Stimulated activated CD8-positive, alpha-beta memory T cell treated with anti-CD3 and anti-CD28 coated beads, Interleukin-7, amount 100 ng/mL, for 1 hour (primary cell): ENCODE measurements at places on chromosomes 16 and 17.

GRCh38 chr17:81291662-81292061 is 3.4 kb downstream of the SLC38A10 start:
- peak; percentile 35 for DNase-seq

GRCh38 chr16:23195366-23195978 is 12.9 kb downstream of the SCNN1G start:
- DNase-seq = no peak

DNA sequence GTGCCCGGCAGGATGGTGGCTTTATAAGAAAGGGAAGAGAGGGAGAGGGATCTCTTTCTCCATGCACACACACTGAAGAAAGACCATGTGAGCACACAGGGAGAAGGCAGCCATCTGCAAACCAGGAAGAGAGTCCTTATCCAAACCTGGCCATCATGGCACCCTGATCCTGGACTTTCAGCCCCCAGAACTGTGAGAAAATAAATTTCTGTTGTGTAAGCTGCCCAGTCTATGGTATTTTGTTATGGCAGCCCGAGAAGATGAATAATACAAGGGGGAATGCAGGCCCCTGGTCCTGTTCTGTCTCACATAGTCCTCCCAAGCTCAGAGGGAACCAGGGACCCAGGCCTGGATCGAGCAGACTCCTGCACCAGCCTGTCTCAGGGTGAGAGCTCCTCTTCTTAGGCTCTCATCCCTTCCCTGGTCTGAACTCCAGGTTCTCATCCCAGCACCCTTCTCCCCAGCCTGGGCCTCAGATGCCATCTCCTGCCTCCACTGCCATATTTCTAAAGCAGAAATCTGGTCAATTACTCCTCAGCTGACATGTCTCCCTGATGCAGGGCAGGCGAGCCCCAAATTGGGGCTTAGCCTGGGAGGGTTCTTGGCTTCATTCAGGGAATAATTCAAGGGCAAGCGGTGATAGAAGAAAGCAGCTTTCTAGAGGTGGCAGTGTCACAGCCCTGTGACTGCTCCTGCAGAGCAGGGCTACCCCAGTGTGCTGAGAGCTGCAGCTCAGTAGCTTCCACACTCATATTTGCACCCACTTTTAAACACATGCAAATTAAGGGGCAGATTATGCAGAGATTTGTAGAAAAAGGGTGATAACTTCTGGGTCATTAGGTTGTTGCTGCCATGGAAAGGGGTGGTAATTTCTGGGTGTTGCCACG is 28.8 kb downstream of the IGFBP4 start:
- DNase-seq = no peak

- DNase-seq = no peak
These were observed 12.6 kb downstream of the MAP2K3 start for GRCh38 chr17:21297026-21297520.

DNA sequence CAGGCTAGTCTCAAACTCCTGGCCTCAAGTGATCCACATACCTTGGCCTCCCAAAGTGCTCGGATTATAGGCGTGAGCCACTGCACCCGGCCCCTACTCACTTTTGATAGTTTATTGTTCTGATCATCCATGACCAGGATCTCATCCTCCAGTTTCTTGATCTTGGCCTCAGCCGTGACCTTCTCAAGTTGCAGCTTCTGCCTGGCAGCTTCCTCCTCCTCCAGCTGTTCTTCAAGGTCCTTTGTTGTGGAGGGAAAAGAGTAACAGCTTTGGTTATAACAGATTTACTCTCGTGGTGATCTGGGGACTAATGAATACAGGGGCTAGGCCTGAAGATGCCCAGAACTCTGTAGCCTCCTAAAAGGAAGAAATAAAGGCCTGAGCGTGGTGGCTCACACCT is 89.9 kb downstream of the NDE1 start:
- DNase-seq = no peak

GRCh38 chr16:71537643-71538042 is 11.4 kb downstream of the CHST4 start:
- DNase-seq = no peak

- no peak for DNase-seq
These were observed 214.6 kb downstream of the CCDC182 start for GRCh38 chr17:57530508-57530907.

GRCh38 chr17:82963104-82963950 is 116.1 kb upstream of the METRNL start:
- no peak for DNase-seq

DNA sequence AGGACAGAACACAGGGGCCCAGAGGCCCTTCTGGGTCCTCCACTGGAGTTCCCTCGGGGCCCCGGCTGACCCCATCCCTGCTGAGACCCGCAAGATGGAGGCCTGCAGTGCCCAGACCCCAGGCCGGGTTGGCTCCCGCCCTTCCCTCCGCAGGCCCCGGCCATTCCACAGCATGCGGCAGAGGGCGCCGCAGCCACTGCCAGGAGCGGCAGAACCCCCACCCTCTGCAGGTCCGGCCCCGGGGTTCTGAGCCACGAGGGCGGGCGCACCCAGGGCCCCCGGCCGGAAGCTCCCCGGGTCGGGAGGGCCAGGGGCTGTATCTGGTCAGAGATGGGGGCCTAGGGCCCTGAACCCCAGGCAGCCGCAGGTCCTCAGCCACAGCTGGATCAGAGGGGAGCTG is 2.4 kb upstream of the PERCC1 start:
- DNase-seq = no peak

- no peak for DNase-seq
These were observed 178.7 kb downstream of the SNX29 start for GRCh38 chr16:12155235-12155634.

DNA sequence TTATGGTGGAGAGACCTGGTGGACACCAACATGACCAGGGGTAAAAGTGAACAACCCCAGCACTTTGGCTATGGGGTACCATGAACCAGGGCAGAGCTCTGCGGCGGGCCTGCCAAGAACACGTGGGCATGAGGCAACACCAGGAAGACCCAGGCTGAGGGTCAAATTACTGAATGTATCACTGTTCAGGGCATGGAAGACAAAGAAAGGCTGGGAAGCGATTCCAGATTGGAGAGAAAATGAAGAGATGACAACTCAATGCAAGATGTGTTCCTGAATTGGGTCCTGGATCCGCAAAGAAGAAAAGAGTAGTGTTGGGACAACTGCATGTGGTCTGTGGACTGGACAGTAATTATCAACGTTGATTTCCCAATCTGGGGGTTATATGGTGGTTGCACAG is 19.8 kb downstream of the SPHK1 start:
- no peak for DNase-seq

GRCh38 chr17:28370035-28370743 is at the start of gene VTN:
TSS of gene VTN (minus strand) at chr17:28370307. CDS start at chr17:28370203, 104 bp downstream.
- no peak for DNase-seq

DNA sequence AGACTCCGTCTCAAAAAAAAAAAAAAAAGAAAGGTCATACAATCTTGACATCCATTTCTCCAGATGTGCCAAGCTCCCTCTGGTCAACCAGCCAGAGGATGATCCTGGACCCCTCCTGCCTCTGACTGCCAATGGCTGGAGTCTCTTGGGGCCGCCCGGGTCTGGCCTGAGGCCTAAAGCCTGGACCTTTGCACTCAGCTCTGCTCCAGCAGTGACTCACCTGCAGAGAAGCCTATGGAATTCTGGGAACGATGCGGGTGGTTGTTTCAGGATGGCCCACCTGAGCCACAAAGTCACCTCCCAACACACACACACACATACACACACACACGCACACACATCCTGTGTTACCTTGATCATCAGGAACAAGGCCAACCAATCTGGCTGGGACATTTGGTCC is 64.0 kb upstream of the DNAH17 start:
- no peak for DNase-seq

GRCh38 chr17:7885367-7886226 is 3.0 kb upstream of the CHD3 start:
- DNase-seq = peak; percentile 11

DNA sequence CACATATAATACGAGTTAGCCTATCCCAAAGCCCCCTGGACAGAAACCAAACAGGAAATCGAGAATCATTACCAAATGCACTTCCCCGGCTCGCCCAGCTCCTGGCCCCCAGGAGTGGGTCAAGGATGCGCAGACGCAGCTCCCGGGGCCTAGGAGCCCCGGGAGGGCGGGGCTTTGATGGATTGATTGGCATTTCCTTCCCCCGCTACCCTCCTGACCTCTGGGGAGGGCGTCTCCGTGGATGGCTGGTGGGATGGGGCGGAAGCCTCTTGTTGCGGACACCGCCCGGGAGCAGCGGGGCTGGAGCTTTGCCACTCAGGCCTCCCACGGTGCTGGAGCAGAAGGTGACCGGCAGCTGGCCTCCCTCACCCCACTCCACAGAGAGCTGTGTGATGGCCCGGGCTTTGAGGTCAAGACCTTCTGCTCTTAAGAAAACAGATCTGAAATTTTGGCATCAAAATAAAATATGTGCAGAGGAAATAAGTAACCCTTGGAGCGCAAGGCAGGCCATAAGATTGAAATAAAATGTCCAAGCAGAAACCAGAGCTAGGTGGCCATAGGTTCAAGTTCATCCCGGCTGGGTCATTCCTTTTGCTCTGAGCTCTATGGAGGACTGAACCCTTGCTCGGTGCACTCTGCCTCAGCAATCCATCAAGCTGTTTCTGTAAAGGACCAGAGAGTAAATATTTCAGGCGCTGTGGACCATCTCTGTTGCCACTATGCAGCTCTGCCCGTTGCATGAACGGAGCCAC is 262.3 kb downstream of the SOX9 start:
- DNase-seq = no peak

- DNase-seq = no peak
These were observed 6.6 kb upstream of the JUP start for GRCh38 chr17:41792845-41793783.

GRCh38 chr17:15469260-15469659 is 1.8 kb upstream of the CDRT4 start:
- no peak for DNase-seq

DNA sequence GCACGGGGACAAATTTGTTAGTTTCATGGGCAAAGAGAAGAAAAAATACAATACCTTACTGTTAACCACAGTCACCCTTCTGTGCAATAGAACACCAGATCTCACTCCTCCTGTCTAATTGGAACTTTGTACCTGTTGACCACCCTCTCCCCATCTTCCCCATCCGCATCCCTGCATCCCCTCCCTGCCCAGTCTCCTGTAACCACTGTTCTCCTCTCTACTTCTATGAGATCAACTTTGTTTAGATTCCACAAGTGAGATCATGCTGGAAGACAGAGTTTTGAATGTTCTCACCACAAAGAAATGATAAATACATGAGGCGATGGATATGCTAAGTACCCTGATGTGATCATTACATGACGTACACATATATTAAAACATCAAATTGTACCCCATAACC is 47.7 kb downstream of the CLEC16A start:
- DNase-seq = no peak

DNA sequence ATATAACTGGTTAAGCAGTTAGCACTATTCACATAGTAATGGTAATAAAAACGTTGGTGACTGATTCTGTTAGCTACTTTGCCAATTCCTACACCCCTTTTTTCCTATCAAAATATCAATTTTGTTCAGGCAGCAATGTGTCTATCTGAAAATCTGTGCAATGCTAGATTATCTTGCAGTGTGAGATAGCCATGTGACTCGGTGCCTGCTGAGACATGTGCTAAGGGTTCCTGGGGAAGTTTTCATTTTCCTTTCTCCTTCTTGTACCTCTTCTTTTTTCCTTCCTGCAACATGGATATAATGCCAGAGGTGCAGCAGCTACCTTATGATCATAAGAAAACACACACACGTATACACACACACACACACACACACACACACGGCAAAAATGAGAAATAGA is 100.5 kb upstream of the SHISA6 start:
- no peak for DNase-seq

- DNase-seq = no peak
These were observed 35.2 kb downstream of the USP7 start for GRCh38 chr16:8928467-8928957.

DNA sequence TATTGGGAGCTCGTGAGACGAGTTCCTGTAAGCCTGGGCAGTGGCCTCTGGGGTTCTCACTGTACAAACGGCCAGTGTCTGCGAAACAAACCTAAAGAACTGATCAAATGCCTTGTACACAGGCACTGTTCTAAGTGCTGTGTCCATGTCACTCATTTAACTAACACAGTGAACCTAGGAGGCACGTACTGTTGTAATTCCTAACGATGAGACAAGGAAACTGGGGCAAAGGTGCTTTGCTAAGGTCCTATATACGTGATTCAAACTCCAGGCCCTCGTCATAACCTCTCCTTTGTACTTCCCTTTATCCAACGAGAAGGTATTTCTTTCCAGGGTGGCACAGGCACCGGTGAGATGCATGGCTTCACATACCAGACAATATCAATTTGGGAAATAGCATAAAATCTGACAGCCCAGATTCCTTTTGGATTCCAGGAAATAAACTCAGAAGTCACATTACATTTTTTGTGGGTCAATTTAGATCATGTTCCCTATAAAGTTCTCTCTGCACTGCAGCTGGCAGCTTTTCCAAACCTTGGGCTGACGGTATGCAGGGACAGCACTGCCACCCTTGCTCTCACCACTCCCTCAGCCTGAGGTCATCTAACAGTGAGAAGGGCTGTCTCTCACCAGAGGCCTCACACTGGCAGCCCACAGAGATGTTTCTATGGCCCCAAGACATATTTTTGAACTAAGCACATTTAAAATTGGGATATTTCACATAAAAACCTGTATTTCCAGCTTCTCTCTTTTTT is 18.3 kb downstream of the GLYR1 start:
- no peak for DNase-seq

DNA sequence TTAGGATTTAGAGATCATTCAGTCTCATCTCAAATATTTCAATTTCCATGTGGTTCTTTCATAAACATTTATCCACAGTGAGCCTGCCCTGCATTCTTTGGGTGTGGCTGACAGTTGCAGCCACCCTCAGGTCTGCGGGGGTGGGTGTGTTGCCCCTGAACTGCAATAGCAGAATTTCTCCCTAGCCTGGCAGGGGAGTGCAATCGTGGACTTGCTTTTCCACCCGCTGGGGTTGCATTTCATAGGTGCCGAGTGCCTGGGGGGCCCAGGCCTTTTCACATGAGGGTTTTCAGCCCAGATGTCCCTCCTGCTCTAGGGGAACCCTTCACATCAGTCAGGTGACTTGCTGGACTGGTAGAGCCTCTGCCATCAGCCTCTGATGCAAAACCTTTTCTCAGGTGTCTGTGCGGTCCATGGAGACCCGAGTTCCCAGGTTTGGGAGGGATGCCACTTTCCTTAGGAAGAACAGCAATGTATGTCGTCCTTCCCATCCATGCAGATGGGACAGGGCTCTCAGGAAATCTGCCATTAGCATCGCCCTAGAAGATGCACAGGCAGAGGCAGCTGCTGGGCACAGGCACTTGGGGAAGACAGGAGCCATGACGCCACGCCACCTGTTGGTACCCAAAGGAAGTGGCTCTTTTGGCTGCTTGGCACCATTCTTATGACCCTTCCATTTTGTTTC is 2.4 kb upstream of the USP36 start:
- DNase-seq = peak; percentile 39

- DNase-seq = no peak
These were observed 8.8 kb downstream of the NFATC3 start for GRCh38 chr16:68093816-68094613.

DNA sequence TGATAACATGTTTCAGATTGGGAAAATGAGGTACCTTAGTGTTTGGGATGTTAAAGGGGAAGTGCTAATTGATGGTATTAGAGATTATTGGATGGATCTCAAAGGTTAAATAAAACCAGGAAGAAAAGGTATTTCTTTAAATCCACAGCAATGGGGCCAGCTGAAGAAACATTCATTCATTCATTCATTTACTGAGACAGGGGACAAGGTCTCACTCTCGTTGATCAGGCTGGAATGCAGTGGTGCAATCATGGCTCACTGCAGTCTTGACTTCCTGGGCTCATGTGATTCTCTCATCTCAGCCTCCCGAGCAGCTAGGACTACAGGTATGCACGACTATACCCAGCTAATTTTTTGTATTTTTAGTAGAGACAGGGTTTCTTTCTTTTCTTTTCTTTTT is 19.8 kb downstream of the EARS2 start:
- no peak for DNase-seq
